ENCODE measurements at places on chromosomes 7 and 10.

- DNase-seq = no peak
Observed at GRCh38 chr10:48667960-48668590, 16.6 kb upstream of the WDFY4 start.

- peak; percentile 52 for DNase-seq
Observed at GRCh38 chr10:94088926-94089381, 95.2 kb downstream of the PLCE1 start.

GRCh38 chr7:68393051-68393450, 1205.2 kb upstream of the AUTS2 start:
- no peak for DNase-seq

DNA sequence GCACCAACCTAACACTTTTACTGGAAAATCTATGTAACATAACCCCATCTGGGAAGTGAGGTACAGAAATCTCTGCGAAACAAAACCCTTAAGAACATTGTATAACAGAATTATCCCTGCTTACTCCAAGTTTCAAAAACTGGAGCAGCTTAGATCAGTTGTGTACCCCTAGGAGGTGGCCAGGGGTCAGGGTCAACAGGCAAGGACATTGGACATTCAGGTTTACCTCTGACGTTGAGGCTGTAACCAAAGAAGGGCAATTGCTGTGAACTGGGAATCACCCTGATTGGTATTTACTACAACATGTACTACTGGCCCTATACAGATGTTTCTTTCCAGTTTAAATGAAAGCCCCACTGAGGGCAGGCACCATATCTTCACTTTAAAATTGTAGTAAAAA, 13.1 kb downstream of the SFXN3 start:
- no peak for DNase-seq

- DNase-seq = no peak
Observed at GRCh38 chr7:78649976-78650375, 803.5 kb downstream of the MAGI2 start.

- no peak for DNase-seq
Observed at GRCh38 chr7:16561943-16562342, 35.3 kb downstream of the LRRC72 start.

DNA sequence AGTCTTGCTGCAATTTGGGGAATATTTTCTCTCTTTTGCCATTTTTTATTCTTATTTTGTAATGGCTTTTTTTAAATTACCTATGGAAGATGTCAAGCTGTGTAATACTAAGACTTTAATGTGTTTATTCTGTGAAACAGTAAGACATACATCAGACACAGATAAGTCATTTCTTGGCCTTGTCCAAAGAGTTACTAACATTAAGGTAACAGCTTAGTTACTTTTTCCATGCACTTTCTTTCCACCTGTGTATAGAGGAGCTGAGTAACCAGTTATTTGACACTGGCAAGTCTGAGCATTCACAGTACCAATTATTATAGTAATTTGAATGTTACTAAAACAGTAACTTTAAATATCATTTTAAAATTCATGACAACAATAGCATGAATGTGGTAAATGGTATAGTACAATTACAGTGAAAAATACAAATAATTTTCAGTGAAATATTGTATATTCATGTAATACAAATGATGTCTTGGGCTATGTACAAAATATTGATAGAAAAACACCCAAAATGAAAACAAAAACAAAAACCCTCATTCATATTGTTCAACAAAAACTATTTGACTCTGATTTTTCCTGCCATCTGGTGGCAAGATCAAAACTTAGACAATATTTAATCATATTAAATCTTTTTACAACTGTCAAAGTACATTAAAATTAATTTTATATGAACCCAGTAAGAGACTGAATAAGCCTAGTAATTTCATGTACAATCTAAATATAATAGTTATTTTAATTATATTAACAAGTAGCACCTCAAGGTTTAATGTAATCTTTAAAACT, 259.8 kb upstream of the SEMA3A start:
- no peak for DNase-seq

DNA sequence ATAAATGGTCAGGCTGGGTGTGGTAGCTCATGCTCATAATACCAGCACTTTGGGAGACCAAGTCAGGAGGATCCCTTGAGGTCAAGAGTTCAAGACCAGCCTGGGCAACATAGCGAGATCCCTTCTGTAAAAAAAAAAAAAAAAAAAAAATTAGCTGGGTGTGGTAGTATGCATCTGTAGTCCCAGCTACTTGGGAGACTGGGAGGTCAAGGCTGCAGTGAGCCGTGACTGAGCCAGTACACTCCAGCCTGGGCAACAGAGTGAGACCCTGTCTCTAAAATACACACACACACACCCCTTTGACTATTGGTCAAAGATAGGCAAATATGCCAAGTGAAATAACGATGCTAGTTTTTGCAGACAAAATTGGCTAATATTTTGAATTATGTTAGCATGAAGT, 80.6 kb downstream of the IGF2BP3 start:
- DNase-seq = no peak

DNA sequence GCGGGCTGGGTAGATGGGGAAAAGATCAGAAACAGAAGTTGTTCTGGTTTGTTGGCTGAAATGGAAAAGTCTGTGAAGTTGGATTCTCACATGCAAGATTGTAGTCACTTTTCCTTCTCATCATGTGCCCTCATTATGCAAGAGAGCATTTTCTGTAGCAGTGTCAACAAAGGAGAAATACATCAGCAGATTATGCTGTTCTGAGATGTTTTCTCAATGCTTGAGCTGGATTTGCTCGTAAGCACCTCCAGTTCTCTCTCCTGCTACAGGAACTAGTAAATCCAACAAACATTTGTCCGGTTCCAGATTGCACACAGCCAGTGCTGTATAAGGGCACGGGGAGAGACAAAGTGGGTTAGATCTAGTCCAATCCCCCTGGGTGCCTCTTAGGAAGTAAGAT, 90.0 kb downstream of the GATA3 start:
- no peak for DNase-seq

GRCh38 chr7:31957090-31957720, 113.0 kb downstream of the PDE1C start:
- DNase-seq = no peak
